ENCODE measurements at places on chromosomes 6 and 20.

DNA sequence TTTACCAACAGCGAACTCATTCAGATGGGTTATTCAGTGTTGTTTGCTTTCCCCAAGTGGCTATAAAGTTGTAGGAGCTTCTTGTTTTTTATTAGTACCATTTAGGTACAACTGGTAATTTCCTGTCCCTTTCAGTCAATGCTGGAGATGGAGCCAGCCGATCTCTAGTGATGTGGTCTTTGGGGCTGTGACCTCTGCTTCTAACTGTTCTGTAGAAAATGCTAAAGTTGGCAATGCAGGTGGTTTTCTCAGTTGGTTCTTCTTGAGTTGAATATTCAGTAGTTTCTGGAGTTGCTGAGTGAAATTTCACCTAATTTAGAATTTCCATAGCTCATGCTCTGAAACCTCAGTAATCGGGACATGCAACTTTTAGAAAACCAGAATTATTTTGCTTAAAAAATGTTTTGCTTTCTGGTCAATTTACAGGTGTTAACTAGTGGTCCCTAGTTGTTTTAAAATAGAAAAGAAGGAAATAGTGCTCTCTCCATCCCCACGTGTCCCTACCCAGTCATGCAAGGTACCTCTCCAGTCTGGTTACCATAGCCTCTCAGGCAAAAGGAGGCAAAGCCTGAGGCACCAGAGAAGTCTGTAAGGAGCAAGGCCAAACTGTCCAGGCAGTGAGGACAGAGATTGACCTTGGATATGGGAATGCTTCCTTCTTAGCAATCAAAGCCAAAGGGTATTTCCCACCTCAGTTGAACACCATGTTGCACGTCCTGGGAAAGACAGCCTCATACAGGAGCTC lies 27.3 kb upstream of the GABRR1 start:
- DNase-seq = no peak

GRCh38 chr6:5950361-5950785 lies 56.4 kb downstream of the NRN1 start:
- peak; percentile 20 for DNase-seq

- DNase-seq = no peak
Observed at GRCh38 chr6:21053612-21054011, 519.4 kb downstream of the CDKAL1 start.

GRCh38 chr6:51494342-51494741 lies 593.1 kb downstream of the PKHD1 start:
- DNase-seq = no peak

DNA sequence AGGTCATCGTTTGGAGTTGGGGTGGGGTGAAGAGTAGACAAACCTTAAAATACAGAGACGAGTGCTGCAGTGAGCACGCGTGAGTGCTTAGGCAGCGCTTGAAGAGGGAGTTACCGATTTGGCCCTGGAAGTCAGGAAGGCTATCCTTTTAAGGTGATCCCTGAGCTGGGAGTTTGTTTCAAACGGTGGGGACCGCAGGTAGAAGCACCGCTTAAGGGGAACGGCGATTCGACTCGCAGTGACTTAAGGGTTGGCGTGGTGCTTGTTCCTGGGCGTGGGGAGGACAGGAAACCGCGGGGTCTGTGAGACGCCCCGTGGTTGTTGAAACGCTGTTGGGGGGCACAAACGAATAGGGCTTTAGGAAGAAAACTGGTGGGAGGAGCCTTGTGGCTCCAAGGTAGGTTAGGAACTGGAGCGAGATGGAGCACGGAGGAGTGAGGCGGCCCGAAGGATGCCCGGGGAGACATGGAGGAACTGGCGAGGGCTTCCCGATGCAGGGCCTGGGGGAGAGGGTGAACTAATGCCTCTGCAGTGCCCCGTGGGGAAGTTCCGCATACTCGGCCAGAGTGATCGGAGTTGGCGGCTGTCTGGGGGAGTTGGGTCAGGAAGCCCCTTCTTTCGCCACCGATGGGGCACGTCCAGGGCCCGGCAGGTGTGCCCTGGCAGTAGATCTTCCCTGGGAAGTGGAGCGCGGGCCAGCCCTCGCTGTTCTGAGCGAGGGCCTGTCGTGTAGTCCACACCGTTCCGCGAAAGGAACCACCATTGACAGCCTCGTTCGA lies 1.3 kb upstream of the CDYL start:
- DNase-seq = peak; percentile 39

DNA sequence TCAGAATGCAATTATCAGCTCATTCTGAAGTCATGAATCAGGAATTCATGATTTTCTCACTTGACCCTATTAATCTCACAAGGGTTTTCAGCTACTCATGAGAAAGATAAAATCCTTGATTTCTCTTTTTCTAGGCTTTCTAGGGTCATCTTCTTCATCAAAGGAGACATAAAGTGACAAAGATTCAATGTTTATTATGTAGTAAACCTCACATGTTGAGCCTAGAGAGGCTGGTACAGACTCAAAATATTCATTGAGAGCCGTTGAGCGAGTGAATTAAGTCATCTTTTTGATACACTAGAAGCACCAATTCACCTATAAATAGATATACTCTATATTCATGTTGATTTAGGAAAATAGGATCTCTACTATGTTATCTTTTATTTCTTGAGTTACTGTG lies 104.8 kb upstream of the TRAF3IP2 start:
- DNase-seq = no peak

DNA sequence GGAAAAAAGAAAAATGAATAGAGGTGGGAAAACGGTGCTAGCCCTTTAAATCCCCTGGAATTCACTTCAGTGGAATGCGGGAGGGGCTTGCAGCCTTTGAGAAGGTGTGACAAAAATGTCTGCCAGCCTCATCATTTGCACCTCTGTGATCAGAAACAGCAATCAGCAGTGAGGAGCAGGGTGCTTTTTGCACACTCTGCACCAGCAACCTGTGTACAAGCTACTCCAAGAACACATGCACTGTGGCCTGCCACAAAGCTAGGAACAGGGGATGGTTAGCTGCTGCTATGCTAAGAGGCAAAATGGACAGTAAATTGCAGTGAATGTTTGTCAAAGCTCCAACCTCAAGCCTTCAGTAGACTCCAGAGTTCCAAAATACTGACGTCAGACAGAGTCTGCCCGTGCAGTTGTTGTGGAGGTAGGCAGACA lies 29.7 kb downstream of the GINS1 start:
- no peak for DNase-seq

GRCh38 chr6:14739827-14740226 lies 506.0 kb upstream of the JARID2 start:
- DNase-seq = no peak

DNA sequence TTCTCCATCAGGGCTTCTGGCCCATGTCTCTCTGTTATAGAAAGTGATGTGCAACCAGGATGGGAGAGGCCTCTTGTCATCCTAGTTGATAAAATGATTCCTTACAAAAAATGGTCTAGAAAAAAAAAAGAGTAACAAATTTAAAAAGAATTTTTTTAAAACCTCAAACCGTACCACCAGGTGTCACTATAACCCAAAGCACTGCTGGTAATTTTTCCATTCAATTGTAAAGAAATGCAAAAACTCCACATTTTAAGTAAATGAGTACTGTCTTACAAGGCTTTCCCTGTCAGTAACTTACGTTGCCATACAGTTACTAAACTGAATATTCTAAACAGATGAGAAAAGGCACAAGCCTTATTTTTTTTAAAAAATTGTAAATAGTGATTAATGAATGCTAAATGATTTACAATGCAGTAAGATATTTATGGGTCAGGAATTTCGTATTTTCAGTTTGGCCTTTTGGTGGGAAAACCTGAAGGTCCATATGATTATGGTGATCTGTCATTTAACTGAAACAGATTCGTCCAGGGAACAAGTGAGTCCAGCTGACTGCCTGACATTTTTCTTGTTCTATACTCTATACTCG lies 95.4 kb downstream of the OGFRL1 start:
- no peak for DNase-seq

Measured in GM03348 (cell line).